Testis (tissue), 5 donors: ENCODE measurements at places on chromosomes 12 and 14. TPM values are rescaled to one million over a fixed set of nuclear protein-coding genes. Genes with fewer than 3 reads are reported as not detected.

SLC7A7 gene
- polyA plus RNA-seq: 77.1 TPM

PROX2 gene
- polyA plus RNA-seq: 0.08 TPM

LALBA gene
- 4.7 TPM for polyA plus RNA-seq

C1R gene
- polyA plus RNA-seq: 330 TPM

KRT6C gene
- polyA plus RNA-seq: not detected

KIF5A gene
- 8.4 TPM for polyA plus RNA-seq

PPFIA2 gene
- polyA plus RNA-seq: 22.1 TPM

NOPCHAP1 gene
- polyA plus RNA-seq: 10.0 TPM

GLI1 gene
- polyA plus RNA-seq: 9.3 TPM

A2M gene
- 200 TPM for polyA plus RNA-seq

LMO3 gene
- polyA plus RNA-seq: 2.3 TPM

AMDHD1 gene
- polyA plus RNA-seq: 0.67 TPM

MYF6 gene
- 2.1 TPM for polyA plus RNA-seq

NTS gene
- 1.2 TPM for polyA plus RNA-seq

VRTN gene
- polyA plus RNA-seq: 3.5 TPM

SYNDIG1L gene
- 0.21 TPM for polyA plus RNA-seq

SLC5A8 gene
- polyA plus RNA-seq: 0.40 TPM

IL22 gene
- polyA plus RNA-seq: not detected

CLEC7A gene
- 4.8 TPM for polyA plus RNA-seq

SLCO1B3 gene
- polyA plus RNA-seq: 1.3 TPM

TCTN1 gene
- polyA plus RNA-seq: 106 TPM

FOXN4 gene
- polyA plus RNA-seq: 17.1 TPM

HCFC2 gene
- 95.2 TPM for polyA plus RNA-seq

ADCY6 gene
- polyA plus RNA-seq: 16.5 TPM

TMEM52B gene
- polyA plus RNA-seq: 0.76 TPM

IL23A gene
- 34.9 TPM for polyA plus RNA-seq

PRR4 gene
- polyA plus RNA-seq: 1.3 TPM

PIP4K2C gene
- 78.0 TPM for polyA plus RNA-seq

TSPAN31 gene
- polyA plus RNA-seq: 30.8 TPM

KLRD1 gene
- polyA plus RNA-seq: 1.6 TPM

CLEC9A gene
- 6.3 TPM for polyA plus RNA-seq

GNG2 gene
- polyA plus RNA-seq: 250 TPM

NID2 gene
- 10.6 TPM for polyA plus RNA-seq

POTEM gene
- polyA plus RNA-seq: 0.54 TPM
